ENCODE measurements at places on chromosomes 11 and 22.

DNA sequence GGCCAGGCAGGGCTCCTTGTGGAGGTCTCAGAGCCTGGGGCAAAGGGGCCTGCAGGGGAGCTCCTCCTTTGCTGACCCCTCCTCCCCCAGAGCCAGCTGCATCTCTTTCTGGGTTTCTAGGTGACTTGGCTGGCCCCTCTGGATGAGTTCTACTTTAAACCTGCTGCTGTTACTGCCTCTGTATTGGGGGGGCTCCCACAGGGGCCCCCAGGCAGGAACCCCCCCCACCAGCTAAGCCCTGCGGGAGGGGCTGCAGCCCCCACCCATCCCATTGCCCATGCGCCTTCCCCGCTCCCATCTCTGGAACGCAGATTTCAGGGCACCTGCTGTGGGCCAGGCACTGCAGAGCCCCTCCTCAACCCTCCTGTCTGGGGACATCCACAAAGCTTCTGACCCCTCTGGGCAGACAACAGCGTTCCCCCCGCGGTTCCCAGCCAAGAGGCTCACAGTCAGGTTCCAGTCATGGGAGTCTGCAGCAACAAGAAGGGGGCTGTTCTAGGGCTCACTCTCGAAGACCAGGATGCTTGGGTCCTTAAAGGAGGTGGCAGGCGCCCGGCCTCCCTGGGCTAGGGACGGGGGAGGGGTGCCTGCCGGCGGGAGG lies 815 bp upstream of the PLCB3 start:
- DNase-seq, result no peak

- DNase-seq, result no peak
Observed at GRCh38 chr11:13940907-13941256, 21.6 kb upstream of the SPON1 start.

- DNase-seq, result no peak
Observed at GRCh38 chr11:125267548-125267947, 103.0 kb downstream of the PKNOX2 start.

DNA sequence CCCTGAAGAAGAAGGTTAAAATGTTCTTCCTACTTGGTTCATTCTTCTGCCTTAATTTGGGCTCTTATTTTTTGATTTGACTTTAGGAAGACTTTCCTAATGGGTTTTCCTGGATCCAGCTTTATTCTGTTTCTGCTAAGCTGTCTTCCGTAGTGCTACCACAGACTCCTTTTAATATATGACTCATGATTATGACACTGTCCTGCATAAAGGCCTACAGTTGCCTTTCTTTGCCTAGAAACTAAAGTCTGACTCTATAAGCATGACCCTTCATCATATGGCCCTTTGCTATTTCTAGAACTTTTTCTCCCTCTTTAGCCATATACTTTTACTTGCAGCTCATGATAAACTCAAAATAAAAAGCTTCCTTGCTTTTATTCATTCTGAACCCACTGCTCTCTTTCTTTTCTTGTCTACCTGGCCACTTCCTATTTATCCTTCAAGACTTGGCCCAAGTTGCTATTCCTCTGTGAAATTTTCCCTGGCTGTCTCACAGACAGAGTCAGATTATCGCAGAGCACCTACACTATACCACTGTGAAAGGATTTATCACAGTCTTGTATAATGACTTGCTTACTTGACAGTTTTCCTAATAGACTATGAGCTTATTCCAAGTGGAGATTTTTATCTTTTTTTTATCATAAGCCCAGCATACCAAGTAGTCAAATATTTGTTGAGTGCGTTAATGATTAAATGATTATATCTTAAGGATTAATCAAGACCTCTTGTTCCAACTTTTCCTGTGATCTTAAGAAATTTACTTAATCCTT lies 24.7 kb downstream of the TBCEL start:
- no peak for DNase-seq

GRCh38 chr22:38674888-38675287 lies 6.9 kb upstream of the TOMM22 start:
- no peak for DNase-seq

DNA sequence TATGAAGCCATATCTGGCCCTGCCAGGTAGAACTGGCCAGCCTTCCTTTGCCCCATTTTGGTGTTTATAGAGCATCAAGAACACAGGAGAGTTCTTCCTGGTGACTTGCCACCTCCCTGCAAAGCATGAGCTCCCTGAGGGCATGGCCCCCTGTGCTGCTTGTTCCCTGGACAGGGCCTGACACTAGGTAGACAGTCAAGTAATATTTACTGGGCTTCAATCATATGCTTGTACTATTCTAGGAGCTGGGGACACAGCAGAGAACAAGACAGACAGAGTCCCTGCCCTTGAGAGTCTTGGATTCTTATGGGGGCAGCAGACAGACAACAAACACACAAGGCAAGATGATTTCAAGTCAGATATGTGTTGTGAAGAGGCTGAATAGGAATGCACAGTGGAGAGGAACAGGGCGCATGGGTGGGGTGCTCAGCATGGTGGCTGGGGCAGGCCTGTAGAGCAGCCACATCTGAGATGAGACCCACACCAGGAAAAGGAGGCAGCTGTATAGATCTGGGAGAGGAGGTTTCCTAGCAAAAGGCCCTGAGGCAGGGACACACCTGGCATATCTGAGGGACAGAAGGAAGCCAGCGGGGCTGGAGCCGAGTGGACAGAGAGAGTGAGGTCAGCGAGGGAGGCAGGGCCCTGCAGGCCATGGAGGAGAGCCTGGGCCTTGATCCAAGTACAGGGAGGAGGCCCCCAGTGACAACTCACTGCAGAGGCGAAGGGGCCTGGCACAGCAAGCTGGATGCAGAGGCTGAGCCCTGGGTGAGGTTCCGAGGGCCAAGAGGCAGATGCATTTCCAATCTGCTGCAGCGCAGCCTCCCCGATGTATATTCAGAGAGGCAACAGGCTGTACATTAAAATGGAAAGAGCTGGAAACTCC lies 10.2 kb upstream of the CBX6 start:
- no peak for DNase-seq

GRCh38 chr11:64998690-64999431 lies 2.1 kb upstream of the BATF2 start:
- no peak for DNase-seq

- no peak for DNase-seq
Observed at GRCh38 chr22:43293259-43293654, 49.9 kb downstream of the SCUBE1 start.

- peak; percentile 1 for DNase-seq
Observed at GRCh38 chr22:38350444-38351359, 33.5 kb upstream of the CSNK1E start.

DNA sequence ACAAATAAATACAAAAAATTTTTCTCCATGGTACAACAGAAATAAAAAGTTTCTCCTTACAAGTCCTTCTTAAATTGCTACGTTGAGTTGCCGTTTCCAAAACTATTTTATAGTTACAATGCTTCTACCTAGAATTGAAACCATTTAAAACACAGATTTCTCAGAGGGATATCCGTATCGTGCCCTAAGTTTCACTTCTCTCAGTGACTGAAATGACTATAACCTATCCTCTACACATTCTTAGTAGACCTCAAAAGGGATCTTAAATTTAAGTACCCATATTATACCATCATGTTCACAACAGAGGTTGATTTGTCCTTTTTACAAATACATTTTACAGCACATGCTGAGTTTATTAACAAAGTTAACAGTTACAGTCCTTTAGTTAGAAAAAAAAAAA lies 44.1 kb downstream of the USP28 start:
- DNase-seq, result no peak

GRCh38 chr11:3735827-3736226 lies 61.5 kb downstream of the NUP98 start:
- no peak for DNase-seq

- no peak for DNase-seq
Observed at GRCh38 chr22:45478108-45478771, 24.4 kb upstream of the FBLN1 start.

GRCh38 chr11:45572354-45573123 lies 92.9 kb downstream of the CHST1 start:
- no peak for DNase-seq

GRCh38 chr11:3222003-3222855 lies 3.6 kb upstream of the MRGPRG start:
- no peak for DNase-seq

DNA sequence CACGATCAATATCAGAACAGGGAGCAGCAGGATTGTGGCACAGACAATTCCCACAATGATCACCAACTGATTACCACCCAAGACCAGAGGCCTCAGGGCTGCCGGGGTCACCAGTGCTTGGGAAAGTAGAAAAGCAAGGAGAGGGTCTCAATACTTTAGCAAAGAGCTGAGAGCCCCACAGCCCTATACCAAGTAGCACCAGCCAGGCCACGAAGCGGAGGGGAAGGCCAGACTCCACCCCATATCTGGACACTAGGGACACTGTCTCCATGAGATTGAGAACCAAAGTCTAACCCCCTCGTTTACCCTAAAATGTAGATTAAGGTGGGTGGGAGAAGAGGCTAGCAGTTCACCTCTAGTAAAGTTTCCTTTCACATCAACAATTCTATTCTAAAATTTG lies 24.1 kb upstream of the SCN2B start:
- DNase-seq, result no peak

GRCh38 chr11:35167426-35167954 lies 28.5 kb downstream of the CD44 start:
- DNase-seq, result no peak

GRCh38 chr11:94767701-94768601 lies at the start of gene AMOTL1:
Gene AMOTL1 (plus strand): TSS chr11:94768356. CDS start chr11:94768512, 156 bp downstream.
- peak; percentile 96 for DNase-seq

DNA sequence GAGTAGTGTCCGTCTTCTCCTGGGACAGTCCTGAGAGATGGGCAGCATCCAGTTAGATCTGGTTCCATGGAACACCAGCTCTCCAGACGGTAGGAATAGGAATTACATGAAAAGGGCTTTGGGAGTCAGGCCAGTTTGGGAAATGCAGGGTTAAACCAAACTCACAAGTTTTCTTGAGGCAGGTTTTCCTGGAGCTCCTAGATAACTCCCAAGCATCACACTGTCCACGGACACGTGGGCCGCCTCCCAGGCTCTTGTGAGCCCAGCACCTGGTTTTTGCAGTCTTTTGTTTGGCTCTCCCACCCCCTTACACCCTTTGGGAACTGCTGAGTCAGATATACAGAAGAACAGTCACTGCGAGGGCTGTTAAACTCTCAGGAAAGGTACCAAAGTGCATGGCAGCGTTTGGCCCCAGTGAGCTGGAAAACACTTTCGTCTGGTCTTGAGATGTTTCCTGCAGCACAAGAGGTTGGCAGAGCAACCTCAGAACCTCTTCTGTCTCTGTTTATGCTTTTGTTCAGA lies 90.0 kb downstream of the BCR start:
- DNase-seq, result no peak

GRCh38 chr11:61578819-61579675 lies 1.8 kb downstream of the SYT7 start:
- DNase-seq, result peak; percentile 38

GRCh38 chr11:75924966-75925784 lies 110.2 kb downstream of the UVRAG start:
- peak; percentile 58 for DNase-seq

DNA sequence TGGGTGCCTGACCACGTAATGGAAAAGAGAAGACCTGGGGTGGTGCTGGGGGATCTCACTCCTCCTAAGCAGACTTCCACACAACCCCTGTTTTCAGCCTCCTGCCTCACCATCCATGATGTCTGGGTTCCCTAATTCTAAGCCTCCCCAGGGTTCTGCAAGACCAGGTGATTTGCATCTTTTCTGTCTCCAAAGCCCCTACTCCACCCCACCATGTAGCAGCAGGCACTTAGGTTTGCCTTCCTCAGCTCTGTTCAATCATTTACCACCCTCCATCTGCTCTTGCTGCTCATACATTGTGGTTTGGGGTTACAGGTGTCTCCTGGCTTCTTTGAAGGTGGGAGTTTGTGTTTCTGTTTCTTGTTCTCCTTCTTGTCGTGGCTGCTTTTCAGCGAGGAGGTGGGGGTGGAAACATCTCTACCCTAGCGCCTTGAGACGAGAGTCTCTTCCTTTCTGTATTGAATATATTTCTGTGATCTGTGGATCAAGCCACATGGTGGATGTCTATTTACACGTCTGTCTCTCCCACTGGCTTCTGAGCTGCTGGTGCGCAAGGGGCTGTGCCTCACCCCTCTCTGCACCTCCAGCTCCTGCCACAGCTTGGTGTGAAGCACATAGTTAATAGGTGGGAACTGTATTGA lies 6.6 kb upstream of the SSTR3 start:
- DNase-seq, result no peak

- DNase-seq, result peak; percentile 56
Observed at GRCh38 chr22:29359469-29359868, 28.9 kb downstream of the AP1B1 start.

DNA sequence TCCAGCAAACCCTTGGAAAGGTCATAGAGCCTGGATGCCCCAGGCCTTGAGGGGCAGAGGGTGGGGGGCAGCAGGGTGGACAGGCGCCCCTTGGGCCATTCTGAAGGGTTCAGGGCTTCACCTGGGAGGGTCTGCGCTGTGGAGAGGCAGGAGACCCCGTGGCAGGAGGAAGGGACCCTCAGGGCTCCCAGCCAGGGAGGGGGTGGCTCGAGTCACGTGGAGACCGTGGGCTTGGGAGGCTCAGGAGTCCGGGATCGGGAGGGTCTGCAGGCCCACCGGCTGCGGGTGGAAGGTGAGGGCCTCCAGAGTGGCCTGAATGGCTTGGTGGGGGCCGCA lies 48.5 kb upstream of the A4GALT start:
- no peak for DNase-seq

- no peak for DNase-seq
Observed at GRCh38 chr11:78932757-78933156, 358.1 kb upstream of the NARS2 start.

- peak; percentile 56 for DNase-seq
Observed at GRCh38 chr22:29479417-29480261, at the start of gene NEFH. Gene NEFH (plus strand): TSS chr22:29480218. CDS start chr22:29480263, 45 bp downstream.

DNA sequence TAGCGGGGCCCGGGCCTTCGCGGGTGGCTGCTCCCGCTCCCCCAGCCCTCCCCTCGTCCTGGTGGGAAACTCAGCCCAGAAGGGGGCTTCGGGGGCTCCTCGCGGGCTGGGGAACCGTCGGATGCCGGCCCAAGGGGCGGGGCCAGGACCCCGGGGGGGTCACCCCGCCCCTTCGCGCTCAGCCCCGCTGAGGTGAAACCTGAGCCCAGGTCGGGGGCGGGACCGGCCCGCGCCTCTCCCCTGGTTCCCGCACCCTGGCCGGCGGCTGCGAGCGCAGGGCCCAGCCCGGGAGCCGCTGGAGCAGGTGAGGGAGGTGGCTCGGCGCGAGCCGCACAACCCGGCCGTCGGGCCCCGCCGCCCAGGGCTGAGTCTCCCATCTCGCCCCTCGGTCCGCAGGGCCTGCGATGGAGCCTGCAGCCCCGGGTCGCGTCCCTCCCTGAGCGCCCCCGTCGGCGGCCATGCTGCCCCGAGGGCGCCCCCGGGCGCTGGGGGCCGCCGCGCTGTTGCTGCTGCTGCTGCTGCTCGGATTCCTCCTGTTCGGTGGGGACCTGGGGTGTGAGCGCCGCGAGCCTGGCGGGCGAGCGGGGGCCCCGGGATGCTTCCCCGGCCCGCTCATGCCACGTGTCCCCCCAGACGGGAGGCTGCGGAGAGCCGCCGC lies at the start of gene LARGE2:
Gene LARGE2 (plus strand): TSS at position 232 of the 658 bp plus-strand sequence. CDS start 227 bp downstream, at position 459.
- no peak for DNase-seq

Data from retina (tissue), 1 donor.